T-cell (primary cell): ENCODE measurements at places on chromosomes 6 and 20. TPM values are rescaled to one million over a fixed set of nuclear protein-coding genes. Genes with fewer than 3 reads are reported as not detected.

DNA sequence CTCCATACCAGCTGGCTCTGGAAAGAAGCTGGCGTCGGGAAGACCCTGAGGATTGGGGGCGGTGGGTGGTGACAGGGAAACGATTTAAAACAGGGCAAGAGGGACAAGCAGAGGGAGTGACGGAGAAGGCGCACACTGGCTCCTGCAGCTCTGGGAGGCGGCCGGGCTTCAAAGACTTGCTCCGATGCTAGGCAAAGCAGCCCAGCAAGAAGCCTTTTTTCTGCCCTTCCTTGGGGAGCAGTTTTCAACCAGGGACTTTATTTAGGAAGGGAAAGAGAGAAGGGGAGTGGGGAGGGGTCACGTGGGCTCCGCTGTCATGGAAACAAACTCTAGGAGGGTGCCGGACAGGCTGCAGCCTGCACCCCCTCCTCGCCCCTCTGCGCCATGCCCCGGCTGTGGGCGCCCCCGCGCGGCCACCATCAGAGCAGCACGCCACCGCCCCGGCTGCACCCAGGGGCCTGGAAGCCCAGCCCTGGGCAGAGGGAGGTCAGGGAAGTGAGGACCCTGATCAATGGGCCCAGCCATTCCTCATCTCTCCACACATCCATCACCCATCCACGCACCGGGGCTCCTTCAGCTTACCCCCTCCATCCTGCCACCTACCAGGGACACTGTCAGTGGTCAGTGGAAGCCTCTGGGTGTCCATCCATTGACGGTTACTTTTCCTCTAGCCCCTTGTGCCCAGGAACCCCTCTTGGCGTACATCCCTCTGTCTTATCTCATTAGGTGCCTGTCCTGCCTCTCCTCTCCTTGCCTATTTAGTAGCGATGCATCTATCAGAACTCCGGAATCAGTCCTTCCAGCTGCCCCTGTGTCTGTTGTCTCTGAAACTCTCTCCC lies 66.6 kb upstream of the CCDC167 start:
- H3K4me3 ChIP-seq: peak overlapping the region; percentile 67
- DNase-seq: peak; percentile 71
- peaks cover 14% of the 10 kb centered on the region for H3K4me1 ChIP-seq
- no peaks in the 10 kb centered on the region for H3K27me3 ChIP-seq
- H3K36me3 ChIP-seq: no peaks in the 10 kb centered on the region

DNA sequence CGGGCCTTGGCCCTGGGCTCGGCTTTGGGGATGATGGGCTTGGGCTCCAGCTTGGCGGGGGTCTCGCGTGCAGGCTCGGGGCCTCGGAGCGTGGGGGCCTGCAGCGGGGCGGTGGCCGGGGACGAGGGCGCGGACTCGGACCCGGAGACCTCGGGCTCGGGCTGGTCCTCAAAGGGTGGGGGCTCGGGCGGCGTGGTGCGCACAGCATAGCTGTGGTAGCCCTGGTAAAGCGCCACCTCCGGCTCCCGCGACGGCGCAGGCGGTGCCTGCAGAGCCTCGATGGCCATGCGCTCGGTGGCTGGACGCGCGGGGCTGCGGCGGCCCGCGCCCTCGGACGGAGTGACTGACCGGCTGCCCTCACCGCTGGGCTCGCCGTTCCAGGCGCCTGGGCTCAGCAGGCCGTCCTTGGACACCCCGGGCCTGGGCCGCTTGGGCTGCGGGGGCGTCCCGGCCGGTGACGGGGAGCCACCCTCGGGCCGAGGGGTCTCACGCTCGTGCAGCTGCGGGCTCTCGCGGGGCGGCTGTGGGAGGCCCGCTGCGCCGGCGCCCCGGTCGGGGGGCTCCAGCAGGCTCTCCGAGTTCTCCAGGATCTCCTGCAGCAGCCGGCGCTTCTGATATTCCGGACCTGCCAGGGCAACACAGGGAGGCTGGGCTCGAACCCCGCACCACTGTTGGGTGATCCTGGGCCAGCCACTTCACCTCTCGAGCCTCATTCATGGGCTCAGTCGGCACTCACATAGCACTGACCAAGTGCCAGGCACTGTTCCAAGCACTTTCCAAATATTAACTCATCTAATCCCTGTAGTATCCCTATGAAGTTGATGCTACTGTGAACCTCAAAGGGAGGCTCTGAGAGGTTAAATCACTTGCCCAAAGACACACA lies 71.0 kb downstream of the JPH2 start:
- no peak overlapping the region for H3K4me3 ChIP-seq
- no peak for DNase-seq
- H3K4me1 ChIP-seq: peaks cover 4% of the 10 kb centered on the region
- no peaks in the 10 kb centered on the region for H3K36me3 ChIP-seq
- H3K27me3 ChIP-seq: peaks cover 59% of the 10 kb centered on the region

DNA sequence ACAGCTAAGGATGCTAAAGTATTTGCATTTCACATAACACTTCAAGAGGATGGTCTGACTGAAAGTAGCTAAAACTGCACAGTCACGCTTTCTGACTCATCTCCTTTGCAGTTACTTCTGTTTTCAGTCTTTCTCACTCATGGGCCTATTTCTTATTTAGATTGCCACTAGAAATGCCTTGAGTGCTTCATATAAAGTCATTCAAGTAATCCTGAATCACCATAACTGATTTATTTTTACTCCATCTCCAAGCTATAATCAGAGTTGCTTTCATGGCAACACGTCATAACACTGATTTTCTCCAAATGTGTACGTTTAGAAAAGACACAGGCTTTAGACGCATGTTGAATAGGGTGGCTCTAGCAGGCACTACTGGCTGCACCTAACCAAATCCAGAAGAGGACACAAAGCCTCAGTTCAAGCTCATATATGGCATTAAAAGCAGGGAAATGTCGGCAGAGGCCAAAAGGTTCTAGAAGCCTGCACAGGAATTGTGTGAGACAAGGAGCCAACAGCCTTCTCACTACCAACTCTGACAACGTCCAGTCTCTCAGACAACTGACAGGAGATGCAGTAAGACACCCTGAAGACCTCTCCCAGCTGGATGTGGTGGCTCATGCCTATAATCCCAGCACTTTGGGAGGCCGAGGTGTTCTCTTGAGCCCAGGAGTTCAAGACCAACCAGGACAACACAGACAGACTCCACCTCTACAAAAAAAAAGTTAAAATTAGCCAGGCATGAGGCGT lies 64.1 kb upstream of the BEND6 start:
- peaks cover 27% of the 10 kb centered on the region for H3K4me1 ChIP-seq
- no peak overlapping the region for H3K27ac ChIP-seq
- no peaks in the 10 kb centered on the region for H3K27me3 ChIP-seq
- H3K4me3 ChIP-seq: no peak overlapping the region
- H3K36me3 ChIP-seq: no peaks in the 10 kb centered on the region
- no peak for DNase-seq

DNA sequence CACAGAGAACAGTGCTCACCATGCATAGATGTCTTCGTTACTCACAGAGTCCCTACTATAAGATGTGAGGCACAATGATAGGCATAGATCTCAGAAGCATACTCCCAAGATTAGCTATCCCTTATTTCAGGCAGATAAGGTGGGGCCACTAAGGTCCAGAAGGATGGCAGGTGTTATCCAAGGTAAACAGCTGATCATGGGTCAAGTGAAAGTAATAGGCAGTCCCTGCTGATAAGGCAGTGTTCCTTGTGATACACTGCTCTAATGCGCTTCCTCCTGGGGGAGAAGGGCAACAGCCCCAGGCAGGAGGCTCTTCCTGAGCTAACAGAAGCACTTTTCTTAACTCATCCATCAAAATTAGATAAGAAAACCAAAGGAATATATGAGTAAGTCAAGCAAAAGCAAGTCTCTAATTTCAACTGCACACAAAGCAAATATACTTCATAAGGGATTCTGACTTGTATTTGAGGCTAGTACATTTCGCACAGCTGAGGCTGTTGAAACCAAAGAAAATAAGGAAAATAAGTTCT lies 42.2 kb downstream of the METTL24 start:
- DNase-seq: no peak
- H3K4me1 ChIP-seq: no peaks in the 10 kb centered on the region
- no peak overlapping the region for H3K27ac ChIP-seq
- no peaks in the 10 kb centered on the region for H3K36me3 ChIP-seq
- no peaks in the 10 kb centered on the region for H3K27me3 ChIP-seq
- H3K4me3 ChIP-seq: no peak overlapping the region

- no peak overlapping the region for H3K4me3 ChIP-seq
- H3K4me1 ChIP-seq: no peaks in the 10 kb centered on the region
- no peaks in the 10 kb centered on the region for H3K36me3 ChIP-seq
- DNase-seq: no peak
- no peak overlapping the region for H3K27ac ChIP-seq
Measured at GRCh38 chr6:161536224-161536630, 262.4 kb upstream of the AGPAT4 start.

GRCh38 chr6:109052852-109053251 lies 41.8 kb downstream of the SESN1 start:
- H3K27me3 ChIP-seq: no peaks in the 10 kb centered on the region
- DNase-seq: no peak
- H3K4me1 ChIP-seq: peaks cover 2% of the 10 kb centered on the region
- no peak overlapping the region for H3K27ac ChIP-seq
- no peaks in the 10 kb centered on the region for H3K36me3 ChIP-seq

Gene VGLL2
- total RNA-seq: not detected

Gene CNKSR3
- total RNA-seq: 0.35 TPM

Gene THEMIS
- 93.3 TPM for total RNA-seq

Gene CDSN
- total RNA-seq: not detected
